ENCODE measurements at places on chromosomes 7 and 10.
A peak's percentile ranks its signal among the peaks of the same experiment; 100 is the strongest.

DNA sequence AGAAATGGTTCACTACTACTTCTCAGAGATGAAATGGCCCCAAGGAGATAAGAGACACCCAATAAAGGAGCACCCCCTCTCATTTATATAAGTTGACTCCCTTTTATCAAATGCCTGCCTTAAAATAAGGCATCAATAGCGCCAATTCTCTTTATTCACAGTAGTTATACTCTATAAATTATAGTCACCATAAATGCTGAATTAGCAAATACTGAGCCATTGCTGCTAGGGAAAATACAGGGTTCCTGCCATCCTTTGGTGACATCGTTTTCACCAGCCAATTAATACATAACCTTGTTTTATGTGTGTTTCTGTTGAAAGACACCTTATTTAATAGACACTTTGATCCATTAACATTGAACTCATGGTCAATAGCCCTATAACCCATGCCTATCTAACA lies 28.6 kb downstream of the DCLRE1C start:
- DNase-seq = no peak

GRCh38 chr10:32366111-32366510 lies 19.2 kb upstream of the EPC1 start:
- no peak for DNase-seq

DNA sequence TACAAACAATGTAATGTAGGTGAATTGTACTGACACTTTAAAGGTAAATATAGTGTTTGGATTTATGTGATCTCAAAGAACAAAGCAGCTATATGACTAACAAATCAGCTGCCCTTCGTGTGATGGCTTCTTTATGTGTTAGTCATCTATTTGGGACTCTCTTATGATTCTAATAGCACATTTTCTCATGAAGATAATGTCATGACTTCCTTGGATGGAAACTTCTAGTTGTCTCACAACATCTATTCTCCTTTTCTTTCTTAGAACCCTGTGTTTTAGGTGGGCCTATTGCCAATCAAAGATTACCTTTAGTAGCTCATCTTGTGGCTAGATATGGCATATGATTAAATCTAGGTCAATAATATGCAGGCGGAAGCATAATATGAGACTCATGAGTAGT lies 45.0 kb downstream of the TMEM106B start:
- no peak for DNase-seq

- DNase-seq = no peak
Observed at GRCh38 chr10:131662851-131663250, 238.0 kb upstream of the PPP2R2D start.

DNA sequence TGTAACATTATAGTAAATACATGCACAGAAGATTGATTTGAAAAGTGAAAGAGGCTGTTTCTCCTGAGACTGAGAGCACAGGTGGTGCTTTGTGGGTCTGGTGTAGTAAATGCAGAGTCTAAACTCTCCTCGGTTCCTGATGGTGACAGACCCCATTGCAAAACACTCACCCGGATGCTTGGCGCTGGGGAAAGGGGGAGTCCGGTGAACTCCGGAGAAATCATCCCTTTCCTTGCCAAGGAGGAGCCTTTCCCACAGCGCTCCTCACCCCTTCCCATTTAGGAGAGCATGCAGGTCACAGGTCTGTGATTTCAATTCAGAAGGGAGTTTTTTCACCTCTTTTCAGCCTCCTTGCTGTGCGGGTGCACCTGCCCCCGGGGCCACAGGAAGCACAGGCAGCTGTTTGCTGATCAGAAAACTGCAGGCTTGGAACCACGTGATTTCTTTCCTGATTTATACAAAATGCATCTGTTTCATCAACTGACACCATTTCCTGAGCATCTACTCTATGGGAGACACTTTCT lies 75.6 kb upstream of the LYZL2 start:
- no peak for DNase-seq

GRCh38 chr10:86360657-86361056 lies 5.9 kb downstream of the GRID1 start:
- no peak for DNase-seq

DNA sequence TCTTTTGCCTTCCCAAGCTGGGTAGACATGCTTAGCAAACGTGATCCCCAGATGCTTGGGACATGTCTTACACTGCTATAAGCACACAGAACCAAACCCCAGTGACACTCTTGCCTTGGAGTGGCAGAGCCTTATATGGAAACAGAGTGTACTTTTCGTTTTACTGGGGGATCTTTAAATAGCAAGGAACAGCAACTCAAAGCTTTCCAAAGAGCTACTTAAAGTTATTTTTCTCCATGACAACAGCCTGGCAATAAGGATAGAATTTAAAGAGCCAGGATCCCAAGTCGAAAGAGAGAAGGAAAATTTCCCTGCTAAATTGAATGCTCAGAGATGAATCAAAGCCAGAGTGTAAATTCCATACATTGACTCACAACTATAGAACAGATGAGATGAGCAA lies 67.8 kb downstream of the ZNF365 start:
- no peak for DNase-seq

DNA sequence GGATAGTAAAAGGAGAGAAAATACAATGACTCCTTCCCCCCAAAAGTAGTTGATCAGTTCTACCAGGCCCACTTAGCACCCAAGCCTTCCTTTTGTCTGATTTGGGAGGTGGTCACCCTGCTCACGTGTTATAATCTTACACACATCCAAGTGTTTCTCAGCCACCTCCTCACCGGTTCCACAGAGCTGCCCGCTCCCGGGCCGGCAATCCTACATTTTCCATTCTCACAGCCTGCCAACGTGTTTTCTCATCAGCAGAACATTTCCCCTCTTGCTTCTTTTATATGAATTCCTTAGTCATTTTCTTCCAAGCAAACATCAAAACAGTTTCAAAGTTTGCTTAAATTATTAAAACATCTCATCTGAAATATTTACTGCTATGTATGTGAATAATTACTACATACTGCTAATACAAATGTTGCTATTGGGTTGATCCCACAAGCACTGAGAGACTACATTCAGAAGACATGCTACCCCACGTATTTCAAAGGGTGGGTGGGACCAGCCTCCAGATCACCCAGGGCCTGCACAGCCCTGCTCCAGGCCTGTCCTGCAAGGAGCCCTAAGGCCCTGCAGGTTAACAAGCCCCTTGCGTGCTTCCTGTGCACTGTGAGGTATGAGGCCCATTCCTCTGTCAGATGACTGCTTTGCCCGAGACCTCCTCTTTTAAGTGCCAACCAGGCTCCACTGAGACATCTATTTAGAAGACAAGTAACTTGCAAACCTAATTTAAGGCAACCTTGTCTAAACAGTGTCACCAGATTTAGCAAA lies 75.3 kb downstream of the GRB10 start:
- no peak for DNase-seq

DNA sequence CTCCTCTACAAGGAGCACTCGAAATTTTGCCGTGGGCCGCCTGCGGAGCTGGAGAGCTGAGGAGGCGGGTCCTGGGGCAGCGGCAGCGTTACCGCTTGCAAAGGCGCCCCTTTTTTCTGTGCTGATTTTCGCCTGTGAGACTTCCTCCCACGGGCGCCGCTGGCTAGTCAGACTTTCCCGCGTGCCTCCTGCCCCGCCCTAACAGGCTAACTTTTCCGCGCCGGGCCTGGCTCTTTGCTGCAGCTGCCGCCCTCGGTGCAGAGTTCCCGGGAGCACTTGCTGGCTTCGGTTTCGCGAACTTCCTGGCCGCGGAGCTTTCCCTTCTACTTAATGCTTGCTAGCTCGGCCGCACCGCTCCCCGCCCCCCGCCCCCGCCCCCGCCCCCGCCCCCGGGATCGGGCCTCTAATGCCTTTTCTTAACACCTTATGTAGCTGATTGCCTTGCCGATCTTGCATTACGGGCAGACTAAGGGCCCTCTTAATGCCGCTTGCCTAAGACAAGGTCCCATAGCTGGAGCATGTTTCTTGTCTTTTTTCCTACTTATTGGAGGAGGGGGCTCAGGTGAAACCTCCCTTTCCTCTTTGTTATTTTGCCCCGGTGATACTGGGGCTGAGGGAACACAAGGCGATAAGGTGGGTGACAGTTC lies 37.9 kb upstream of the RASGEF1A start:
- peak; percentile 21 for DNase-seq

GRCh38 chr10:71735709-71736569 lies 16.4 kb upstream of the C10orf105 start:
- DNase-seq = no peak

DNA sequence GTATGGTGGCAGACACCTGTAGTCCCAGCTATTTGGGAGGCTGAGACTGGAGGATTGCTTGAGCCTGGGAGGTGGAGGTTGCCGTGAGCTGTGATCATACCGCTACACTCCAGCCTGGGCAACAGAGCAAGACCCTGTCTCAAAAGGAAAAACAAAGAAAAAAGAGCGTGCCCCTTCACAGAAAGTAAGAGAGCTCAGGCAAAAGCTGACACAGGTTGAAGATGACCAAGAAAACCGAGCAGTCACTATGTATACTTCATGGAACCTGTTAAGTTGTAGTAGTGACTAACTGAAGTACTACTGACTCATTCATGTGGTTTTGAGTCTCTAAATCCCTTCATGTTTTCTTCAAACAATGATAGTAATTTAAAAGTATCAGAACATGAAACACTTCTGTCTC lies 1.2 kb upstream of the PRRT4 start:
- no peak for DNase-seq

DNA sequence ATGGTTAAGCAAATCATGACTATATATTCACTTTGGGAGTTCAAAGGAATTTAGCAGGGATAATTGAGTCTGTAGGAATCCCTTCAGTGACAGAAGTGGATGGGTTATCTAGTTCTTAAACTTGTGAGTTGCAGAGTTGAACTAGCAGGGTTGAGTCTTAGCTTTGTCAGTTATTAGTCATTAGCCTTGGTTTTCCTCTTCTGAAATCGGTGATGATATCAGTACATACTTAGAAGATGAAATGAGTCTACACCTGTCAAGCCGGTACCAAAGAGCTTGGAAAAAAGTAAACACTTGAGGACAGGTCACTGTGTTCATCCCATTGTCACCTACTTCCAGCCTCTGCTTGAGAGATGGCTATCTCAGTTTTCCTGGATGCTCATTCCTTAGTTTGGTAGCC lies 73.5 kb downstream of the BUB3 start:
- no peak for DNase-seq

DNA sequence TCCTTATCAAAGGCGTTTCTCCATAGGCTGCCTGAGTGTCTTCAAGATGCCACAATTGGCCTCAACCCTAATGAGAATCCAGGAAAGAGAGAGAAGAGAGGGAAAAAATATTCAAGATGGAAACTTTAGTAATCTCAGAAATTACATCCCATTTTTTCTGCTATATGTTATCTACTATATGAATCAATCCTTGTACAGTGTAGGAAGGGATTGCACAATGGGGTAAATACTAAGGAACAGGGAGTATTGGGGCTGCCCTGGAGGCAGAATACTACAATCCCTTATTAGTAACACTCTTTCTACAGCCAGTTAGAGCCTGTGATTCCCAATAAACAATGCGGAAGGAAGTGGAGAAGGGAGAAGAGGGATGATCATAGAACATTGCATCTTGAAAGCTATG lies 27.9 kb downstream of the TFPI2 start:
- DNase-seq = no peak

DNA sequence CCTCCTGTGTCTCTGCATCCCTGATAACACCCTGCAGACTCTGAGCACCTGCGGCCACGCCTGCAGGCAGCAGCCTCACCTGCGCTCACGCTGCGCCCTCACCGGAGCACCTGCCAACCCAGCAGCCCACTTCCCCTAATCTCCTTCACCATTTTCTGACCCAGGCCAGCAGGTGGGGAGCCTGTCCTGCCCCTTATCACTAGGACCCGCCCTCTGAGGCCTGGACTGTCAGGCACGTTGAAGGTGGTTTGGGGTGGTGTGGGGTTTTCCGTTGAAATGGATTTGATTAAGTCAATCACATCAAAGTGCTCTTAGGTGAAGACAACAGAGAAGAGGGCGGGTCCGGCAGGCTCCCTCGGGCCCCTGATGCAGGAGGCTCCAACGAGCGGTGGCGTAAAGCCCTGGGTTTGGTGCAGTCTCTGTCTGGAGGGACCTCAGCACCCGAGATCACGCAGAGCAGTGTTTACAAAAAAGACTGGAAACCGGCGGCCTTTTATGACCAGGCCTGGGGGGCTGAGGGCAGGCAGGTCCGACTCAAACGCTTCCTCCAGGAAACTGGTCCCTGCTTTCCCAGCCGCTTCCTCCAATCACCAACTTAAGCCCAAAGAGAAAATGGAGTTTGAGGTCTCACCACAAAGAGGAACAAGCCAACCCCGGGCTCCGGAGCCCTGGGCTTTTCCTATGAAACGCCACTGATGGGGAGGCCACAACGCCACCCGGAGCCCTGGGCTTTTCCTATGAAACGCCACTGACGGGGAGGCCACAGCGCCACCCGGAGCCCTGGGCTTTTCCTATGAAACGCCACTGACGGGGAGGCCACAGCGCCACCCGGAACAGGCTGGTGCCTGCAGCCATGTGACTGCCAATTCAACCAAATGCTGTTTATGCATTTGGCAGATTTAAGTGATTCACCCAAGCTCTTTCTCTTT lies 45.5 kb downstream of the DPYSL4 start:
- DNase-seq = no peak

- no peak for DNase-seq
Observed at GRCh38 chr10:133087045-133087678, 562 bp upstream of the ADGRA1 start.

DNA sequence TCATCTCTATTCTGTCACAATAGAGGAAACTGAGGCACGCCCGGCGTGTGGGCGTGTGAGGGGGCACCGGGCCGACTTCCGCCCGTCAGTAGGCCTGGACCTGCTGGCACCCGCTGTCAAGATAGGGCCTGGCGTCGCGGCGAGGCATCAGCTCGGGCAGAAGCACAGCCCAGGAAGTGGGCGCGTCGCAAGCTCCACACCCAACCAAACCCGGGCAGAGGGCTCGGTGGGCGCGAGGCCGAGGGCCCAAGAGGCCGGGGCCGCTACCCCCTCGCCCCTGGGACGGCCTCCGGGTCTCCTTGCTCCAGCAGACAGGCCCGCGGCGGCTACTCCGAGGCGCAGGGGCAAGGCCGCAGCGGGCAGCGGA lies 91.2 kb downstream of the SPAG6 start:
- peak; percentile 50 for DNase-seq

DNA sequence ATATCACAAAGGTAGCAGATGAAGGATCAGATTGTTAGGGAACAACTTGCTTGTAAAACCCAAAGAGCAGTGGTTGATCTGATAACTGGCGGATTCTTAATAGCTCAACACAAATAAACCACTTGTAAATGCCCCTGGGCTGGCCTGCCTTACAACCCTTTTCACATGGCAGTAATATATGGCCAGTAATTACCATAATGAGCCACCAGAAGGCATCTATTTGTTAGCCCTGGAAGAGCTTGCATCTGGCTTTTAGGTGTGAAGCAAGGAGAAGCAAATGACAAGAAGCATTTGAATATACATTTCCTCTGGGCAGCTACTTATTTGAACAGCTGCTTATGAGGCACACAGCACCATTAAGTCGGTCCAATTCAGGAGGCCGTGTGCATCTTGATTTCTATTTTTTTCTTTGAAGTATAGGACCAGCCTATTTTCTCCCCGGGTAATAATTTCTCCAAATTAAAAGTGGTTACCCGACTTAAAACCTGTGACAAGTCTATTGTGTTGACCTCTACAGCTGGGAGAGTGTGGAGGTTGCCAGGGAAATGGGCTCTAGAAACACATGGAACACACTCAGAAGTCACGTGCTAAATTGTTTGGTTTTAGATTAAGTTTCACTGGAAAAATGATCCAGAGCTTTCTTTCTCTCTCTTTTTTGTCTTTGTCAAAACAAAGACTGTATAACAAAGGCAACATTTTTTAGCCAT lies 113.4 kb downstream of the SEM1 start:
- DNase-seq = no peak
